ENCODE measurements at places on chromosomes 1 and 21.

- DNase-seq = no peak
These were observed 1.7 kb downstream of the CD244 start for GRCh38 chr1:160860840-160861505.

GRCh38 chr1:153526132-153526543, 9.7 kb downstream of the S100A6 start:
- peak; percentile 45 for DNase-seq

DNA sequence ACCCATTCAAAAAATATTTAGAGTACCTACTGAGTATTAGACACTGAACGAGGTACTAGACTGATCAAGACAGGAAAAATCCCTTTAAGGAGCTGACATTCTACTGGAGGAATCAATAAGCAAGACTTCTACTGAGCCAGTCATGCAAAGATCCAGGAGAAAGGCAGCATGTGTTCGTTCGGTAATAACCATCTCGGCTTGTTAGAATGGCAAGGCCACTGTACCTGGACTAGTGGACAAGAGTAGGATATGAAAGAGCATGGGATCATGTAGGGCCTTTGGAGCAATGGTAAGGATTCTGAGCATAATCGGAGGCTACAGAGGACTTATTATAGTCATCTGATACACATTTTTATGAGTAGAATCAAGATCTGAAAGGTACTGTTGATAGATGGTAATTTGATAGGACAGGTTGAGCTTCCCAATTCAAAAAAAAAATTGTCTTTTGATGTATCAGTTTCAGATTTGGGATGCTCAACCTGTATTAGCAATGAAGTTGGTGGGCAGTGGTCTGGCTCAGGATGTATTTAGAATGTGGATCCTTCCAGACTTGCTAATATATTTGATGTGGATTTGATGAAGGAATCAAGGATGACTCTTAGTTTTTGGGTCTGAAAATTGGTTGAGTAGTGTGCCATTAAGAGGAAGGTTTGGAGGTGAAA, 2.3 kb downstream of the COX20 start:
- no peak for DNase-seq

DNA sequence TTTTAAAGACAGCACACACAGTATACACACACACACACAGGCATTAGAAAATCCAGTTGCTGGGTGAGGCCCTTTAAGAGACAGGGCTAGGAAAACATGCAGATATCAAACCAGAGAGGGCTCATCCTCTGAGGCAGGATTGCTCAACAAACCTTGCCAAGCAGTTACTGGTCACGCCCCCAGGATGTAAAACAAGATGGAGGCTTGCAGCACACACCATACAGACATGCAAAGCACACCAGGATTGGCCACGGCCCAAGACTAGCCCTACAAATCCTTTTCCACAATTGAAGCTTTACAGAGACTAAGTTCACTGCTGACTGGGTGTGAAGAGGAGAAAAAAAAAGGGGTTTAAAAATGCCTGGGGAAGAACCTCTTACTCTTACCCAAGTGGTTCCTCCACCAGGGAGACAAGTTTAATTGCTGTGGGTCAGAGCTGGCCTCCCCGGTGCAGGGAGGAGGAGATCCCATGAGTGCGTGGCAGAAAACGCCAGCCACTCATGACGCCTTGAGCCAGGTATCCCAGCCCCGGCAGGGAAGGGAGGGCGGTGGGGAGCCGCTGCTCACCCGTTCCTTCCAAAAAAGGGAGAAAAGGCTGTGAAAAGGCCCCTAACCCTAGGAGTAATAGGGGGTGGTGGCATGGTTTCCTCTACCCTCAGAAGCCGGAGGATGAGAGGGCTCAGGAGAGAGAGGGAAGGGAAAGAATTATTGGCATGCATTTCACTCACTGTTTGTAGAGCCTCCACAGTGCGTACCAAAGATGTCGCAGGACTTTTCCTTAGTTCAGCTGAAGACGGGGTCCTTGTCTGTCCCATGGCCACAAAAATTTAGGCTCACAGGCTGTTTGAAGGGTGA, 594.6 kb upstream of the ZP4 start:
- no peak for DNase-seq

- no peak for DNase-seq
These were observed 85.2 kb upstream of the TLR5 start for GRCh38 chr1:223228201-223228600.

DNA sequence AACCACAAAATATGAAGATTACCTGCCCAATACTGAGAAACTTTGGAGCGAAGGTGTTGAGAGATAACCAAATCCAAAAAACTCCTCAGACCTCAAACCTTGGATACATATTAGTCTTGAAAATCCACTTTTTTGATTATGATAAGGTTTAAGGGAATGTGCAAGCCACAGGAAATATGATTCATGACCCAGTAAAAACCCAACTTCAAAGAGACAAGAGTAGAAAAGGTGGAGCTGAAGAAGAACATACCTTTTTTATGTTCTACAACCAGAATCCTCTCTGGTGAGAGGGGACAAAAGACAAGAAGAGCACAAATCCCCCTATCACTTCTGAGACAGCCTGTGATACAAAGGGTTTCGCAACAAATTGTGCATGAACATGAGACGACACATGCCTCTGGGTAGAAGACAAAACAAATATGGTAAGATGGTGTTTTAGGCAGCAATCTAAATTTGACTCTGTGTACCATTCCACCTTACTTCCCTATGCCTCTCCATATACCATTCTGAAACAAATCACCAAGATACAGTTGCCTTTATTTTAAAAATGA, 37.3 kb downstream of the COL24A1 start:
- DNase-seq = no peak

DNA sequence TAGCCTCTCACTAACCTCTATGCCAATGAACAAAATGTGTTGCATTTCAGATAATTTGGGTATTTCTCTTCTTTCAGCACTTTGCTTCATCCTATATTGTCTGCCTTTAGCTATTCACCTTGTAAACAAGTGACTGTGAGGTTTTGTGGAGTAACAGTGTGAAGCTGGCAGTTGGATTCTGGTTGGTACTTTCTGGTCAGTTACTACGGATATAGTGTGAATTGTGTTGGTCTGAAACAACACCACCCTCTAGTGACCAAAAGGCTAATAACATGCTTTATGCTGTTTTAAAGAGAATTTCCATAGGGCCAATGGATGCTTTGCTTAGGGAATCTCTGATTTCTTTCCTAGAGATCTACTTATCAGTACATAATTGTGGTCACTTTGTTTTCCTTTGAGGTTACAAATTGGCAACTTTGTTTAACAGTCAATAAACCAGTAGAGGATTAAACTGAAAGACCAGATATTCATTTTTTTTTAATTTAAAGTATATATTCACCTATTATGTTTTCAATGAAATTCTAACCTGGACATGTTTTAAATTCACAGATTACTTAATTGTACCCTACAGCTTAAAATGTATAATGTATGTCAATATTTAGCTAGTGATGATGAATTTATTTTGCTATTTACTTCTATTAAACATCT, 2.5 kb upstream of the PTGER3 start:
- DNase-seq = no peak

GRCh38 chr1:114574365-114574764, 7.0 kb downstream of the BCAS2 start:
- DNase-seq = no peak

GRCh38 chr1:1435106-1435903, at the start of gene VWA1:
Gene VWA1, plus strand, starts transcription at chr1:1435690. Its CDS starts 59 bp downstream, at chr1:1435749.
- peak; percentile 77 for DNase-seq

DNA sequence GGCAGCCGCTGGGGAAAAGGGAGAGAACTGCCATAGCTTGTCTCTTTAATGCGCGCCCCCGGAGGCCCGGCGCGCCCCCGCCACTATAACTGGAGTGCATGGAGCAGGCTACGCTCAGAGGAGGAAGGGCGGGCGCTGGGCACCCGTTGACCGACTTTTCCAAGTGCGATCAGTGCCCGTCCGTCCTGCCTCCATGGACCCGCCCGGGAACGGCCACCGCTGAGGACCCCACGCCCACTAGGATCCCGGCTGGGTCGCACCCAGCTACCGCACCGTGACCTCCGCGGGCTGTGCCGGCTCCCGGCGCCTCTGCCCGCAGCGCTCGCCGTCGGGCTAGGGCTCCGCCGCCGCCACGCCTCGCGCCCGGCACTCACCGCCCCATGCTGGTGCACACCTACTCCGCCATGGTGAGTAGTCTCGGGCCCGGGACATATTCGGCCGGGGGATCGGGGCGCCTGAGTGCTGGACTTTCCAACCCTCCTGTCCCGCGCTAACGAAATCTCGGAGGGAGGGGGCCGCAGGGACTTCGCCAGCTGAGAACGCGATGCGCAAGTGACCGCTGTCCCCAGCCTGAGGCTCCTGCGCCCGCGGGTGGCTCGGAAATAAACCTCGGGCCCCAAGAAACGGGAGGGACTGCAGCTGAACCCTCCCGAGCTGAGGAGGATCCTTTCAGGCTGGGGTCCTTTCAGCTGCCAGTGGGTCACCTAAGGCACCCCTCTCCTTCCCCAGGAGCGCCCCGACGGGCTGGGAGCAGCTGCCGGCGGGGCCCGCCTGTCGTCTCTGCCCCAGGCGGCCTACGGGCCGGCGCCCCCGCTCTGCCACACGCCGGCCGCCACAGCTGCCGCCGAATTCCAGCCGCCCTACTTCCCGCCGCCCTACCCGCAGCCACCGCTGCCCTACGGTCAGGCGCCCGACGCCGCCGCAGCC, at the start of gene TFAP2E:
TSS of gene TFAP2E (plus strand) at position 117 of the 927 bp plus-strand sequence. CDS start at position 381, 264 bp downstream.
- no peak for DNase-seq

GRCh38 chr1:185360714-185361113, 43.7 kb upstream of the IVNS1ABP start:
- DNase-seq = no peak

DNA sequence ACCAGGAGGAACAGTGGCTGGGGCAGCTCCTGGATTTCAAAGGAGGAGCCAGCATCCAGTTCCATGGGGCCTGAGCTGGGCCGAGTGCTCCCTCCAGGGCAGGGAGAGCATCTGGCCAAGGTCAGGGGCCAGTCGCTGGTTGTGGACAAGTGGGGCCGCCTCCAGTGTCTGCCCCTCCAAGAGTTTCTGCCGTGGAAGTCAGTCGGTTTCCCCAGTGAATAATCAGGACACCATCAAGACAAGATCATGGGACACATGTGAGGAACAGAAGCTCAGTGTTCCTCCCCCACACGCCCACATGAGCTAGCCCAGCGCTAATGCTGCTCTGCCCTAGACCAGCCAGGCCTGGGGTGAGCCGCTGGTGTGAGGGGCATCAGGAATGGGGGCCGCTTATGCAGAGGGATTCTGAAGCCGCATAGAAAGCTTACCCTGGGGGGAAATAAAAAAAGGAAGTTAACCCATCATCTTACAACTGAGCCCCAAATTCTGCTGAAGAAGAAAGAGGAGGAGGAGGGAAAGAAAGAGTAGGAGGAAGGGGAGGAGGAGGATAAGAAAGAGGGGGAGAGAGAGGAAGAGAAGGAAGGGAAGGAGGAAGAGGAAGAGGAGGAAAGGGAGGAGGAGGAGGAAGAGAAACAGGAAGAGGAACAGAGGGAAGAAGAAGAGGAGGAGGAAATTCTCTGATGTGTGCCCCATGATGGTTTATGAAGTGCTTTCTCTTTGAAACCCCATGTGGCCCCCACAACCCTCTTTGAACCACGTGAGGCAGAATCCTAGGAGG, 198.4 kb downstream of the MATN1 start:
- no peak for DNase-seq

- no peak for DNase-seq
These were observed 342.5 kb downstream of the DISC1 start for GRCh38 chr1:231969076-231969475.

DNA sequence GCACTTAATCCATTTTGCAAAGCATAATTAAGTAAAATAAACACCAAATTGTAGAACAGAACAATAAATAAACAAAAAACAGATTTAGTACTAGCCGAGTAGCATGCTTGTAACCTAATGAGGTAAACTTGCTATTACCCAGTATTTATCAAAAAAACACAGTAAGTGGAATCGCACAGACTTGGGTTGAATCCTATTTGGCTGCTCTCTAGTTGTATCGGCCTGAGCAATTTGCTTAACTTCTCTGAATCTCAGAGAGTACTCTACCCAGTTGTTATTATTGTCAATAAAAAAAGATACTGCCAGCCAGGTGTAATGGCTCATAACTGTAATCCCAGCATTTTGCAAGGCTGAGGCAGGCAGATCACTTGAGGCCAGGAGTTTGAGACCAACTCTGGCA, 664.3 kb downstream of the ADGRL2 start:
- no peak for DNase-seq

GRCh38 chr1:243963571-243963970, 87.5 kb upstream of the ZBTB18 start:
- no peak for DNase-seq

Measured in ovary (tissue), 10 donors.